AML-193 (cell line): ENCODE measurements at places on chromosomes 2 and 18.

- DNase-seq: no peak
Measured at GRCh38 chr2:29420999-29421782, 306.0 kb downstream of the CLIP4 start.

DNA sequence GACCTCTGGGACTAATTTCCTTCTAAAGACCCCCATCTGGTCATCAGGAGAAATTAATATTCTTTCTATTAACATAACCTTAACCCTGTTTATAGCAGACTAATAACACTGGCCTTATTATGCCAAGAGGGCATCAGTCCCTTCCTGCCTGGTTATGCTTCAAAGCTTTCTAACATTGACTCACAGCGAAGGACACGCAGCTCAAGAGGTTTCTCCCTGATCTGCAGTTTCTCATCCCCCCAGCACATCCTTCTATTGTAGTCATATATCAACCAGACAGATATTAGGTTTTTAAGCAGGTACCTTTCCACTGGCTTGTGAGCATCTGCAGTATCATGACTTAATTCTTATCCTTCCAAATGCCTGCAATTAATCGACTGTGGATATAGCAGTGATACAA lies 100.0 kb upstream of the CXCR4 start:
- DNase-seq: no peak

GRCh38 chr2:226788881-226789490 lies 10.6 kb downstream of the IRS1 start:
- DNase-seq: no peak

DNA sequence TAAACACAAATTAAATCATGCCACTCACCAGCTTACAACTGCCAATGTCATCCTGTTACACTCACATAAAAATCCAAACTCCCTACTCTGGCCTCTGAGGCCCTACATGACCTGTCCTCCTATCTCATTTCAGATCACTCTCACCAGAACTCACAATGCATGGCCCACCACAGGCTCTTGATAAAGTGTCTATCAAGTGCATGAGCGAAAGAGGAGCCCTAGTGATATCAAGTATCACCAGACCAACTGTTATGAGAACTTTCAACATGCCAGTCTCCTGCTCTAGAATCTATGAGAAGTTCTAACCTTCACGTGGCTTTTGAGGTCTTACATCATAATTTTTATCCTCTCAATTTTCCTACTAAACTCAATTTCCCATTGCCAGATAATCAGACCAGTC lies 76.4 kb upstream of the CD226 start:
- DNase-seq: no peak
